ENCODE measurements at places on chromosomes 4 and X.
A peak's percentile ranks its signal among the peaks of the same experiment; 100 is the strongest.

GRCh38 chr4:24570172-24570571 lies 14.2 kb downstream of the DHX15 start:
- DNase-seq: no peak

GRCh38 chr4:29588617-29589016 lies 1131.6 kb upstream of the PCDH7 start:
- no peak for DNase-seq

DNA sequence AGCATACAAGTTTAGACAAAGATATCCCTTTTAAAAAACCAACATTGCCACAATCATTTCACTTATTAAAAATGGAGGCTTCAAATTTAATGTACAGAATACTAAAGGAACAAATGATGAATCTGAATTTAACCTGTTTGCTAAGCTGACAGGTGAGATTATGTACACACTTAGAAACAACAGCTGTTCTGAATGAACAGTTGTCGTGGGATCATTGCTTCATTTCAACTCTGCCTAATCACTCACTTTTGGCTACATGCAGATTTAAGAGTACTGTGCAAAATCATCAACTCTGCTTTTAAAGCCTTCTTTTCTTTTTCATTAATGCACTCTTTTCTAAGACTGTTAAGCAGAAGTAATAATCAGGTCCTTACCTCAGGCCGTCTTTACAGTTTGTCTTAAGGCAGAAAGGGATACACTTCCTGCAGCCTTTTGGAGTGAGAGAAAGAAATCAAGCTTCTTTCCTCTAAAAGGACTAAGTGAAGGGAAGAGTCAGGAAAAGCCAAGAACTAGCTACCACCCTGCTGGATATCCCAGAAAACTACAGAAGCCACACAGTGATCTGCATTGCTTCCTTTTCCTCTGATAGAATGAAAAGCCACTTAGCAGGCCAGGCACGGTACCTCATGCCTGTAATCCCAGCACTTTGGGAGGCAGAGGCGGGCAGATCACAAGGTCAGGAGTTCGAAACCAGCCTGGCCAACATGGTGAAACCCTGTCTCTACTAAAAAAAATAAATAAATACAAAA lies 54.7 kb upstream of the NPNT start:
- peak; percentile 26 for DNase-seq

- no peak for DNase-seq
These were observed 56.9 kb upstream of the OGT start for GRCh38 chrX:71475785-71476540.

- no peak for DNase-seq
These were observed 13.6 kb downstream of the ABCG2 start for GRCh38 chr4:88144866-88145300.

Data from NCI-H146 (cell line).